Cerebellar cortex (tissue), 1 donor: ENCODE measurements at places on chromosomes 2 and 18.

GRCh38 chr2:25454824-25455611 is 113.3 kb upstream of the DNMT3A start:
- no peak for DNase-seq

- DNase-seq, result no peak
Measured at GRCh38 chr2:209602259-209602658, 169.4 kb upstream of the UNC80 start.

- DNase-seq, result no peak
Measured at GRCh38 chr2:172562298-172562697, 6.4 kb downstream of the PDK1 start.

GRCh38 chr2:135043345-135043744 is 3.9 kb downstream of the MAP3K19 start:
- DNase-seq, result no peak

DNA sequence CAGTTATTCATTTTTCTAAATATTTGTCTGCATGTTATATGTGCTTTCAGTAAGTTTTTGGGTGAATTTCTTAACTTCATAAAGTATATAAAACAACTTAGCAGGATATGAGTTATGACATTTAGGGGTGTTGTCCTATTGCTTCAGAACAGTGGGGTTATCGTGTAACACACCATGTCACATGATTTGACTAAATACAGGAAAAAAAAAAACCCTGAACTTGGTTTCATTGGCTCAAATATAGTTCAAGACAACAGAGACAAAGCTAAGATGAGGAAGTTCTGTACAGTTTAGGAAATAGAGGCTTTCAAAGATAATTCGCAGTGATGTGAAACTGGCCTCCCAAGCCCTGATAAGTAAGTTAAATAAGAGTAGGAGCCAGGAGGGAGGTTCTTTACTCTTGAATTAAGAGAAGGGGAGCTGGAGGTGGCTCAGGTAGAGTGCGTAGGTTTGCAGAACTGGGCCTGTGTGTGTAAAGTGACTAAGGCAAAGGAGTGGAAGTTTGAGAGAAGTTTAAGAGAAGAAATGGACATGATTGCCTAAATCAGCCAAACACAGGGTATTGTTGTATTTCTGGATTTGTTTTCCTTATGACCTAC is 53.9 kb downstream of the LIMS1 start:
- no peak for DNase-seq

DNA sequence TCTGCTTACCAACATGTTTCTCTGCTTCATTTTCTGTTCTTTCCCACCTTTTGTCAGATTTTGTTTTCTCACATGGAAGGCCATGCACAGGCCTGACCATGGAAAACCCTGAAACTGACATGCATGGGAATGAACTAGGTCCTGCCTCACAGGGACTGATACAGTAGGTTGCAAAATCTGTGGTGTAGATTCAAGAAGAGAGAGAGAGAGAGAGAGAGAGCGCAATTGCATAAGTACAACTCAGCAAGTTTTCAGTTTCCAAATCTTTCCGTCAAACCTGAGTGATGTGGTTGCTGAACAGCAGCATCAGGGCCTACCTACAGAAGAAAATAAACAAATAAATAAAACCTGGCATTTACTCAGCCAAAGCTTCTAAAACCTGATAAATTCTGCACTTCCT is 87.5 kb upstream of the RNF152 start:
- DNase-seq, result no peak

GRCh38 chr18:2529154-2529553 is 42.2 kb downstream of the METTL4 start:
- DNase-seq, result no peak

DNA sequence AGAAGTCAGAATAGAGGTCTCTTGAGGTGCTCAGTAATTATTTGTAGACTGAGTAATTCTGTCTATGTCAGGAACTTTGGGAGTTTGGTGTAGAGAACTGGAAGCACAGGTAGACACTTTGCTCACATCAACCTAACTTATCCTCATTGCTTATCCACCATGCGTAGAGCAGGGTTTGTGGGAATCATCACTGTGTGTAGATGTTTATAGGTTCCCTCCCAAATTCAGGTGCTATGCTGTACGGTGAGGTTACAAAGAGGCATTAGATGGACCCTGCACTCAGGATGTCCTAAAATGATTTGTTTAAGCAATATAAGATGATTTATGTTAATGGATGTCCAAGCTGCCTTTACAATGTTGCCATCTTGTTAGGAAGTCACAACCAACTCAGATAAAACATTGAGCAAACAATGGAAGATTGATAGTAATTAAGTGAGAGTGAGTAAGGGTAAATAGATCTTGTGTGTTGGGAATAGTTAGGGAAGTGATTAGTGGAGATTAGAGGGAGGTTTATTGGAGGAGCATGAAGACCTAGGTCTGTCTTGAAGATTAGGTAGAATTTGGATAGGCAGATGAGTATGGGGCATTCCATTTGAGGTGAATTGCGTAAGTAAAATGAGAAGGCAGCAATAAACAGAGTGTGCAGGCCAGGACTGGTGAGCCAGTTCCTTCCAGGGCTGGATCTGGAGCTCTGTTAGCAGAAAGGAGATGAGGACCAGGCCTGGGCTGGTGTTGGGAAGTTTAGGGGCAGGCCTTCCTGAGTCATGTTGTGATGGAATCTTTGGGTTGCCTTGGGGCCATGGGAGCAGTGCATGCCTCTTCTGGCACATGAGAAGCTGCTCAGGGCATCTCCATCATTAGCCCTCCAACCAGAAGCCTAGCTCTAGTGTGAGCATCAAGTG is 12.1 kb downstream of the EPAS1 start:
- no peak for DNase-seq

- peak; percentile 61 for DNase-seq
Measured at GRCh38 chr2:31238126-31238905, 4.4 kb downstream of the EHD3 start.

GRCh38 chr18:5413447-5413846 is 117.9 kb upstream of the ZBTB14 start:
- DNase-seq, result peak; percentile 81

DNA sequence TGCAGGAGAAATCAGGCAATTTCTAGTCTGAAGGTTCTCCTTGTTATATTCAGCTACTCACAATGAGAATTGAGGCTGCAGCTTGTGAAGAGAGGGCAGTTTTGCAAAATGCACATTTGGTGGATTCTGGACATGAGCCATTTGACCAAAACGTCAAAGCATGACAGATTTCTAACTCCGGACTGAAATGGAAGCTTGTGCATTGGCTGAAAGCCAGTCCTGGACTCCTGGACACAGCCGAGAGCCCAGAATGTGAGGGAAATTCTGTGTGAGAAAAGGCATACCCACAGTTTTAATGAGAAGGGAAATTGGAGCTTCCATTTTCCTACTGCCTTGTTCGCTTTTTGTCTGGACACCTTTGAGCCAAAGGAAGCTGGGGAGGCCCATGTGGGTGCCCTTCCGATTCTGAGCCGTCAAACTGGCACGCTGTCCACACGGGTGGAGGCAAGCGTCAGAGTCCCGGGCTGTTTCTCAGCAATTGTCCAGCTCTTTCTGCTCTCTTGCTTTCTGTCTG is 23.7 kb upstream of the ROCK2 start:
- peak; percentile 94 for DNase-seq

DNA sequence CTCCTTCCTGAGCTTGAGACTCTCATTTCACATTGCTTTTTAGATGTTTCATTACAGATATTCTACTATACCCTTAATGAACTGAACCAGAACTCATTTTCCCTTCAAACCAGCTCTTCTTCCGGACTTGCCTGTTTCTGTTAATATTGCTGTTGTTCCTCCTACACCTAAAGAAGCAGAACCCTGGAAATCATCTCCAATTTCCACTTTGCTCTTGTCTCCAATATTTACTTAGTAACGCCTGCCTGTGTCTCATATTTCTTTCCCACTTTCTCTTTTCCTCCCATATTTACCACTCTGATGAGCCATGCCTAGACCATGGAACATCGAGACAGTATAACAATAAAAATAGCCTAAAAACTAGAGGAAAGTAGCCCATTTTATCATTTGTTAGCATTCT is 17.9 kb upstream of the GMCL1 start:
- DNase-seq, result no peak

GRCh38 chr2:202782940-202783558 is 88.5 kb downstream of the ICA1L start:
- DNase-seq, result no peak

DNA sequence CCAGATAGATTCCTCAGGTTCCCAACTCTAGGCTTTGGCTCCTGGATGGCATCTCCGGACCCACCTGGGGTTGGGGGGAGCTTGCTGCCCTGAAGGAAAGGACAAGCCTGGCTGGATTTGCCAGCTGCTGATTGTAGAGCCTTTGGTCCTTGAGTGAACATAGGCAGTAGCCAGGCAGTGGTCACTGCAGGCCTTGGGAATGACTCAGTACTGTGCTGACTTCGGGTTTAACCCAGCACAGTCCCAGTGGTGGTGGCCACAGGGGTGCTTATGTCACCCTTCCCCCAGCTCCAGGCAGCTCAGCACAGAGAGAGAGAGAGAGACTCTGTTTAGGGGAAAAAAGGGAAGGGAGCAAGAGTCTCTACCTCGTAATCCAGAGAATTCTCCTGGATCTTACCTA is 27.7 kb upstream of the ACTR2 start:
- no peak for DNase-seq

- peak; percentile 29 for DNase-seq
Measured at GRCh38 chr2:204184226-204184625, 247.7 kb downstream of the ICOS start.

GRCh38 chr2:190986221-190986953 is 27.6 kb downstream of the STAT1 start:
- DNase-seq, result no peak
